ENCODE measurements at places on chromosomes 1 and 21. TPM values are rescaled to one million over a fixed set of nuclear protein-coding genes. Genes with fewer than 3 reads are reported as not detected.

The SYPL2 gene
- 0.13 TPM for total RNA-seq

The GBP7 gene
- total RNA-seq, result not detected

The MX2 gene
- 0.03 TPM for total RNA-seq

The HAO2 gene
- not detected for total RNA-seq

The SPATA45 gene
- not detected for total RNA-seq

All from A549 treated with AZD2906 at 1 μM for 4 hours (cell line).